ENCODE measurements at places on chromosomes 7 and 10. TPM values are rescaled to one million over a fixed set of nuclear protein-coding genes. Genes with fewer than 3 reads are reported as not detected.

LZTS2 gene
- total RNA-seq, result 93.3 TPM

CLEC2L gene
- total RNA-seq, result 0.70 TPM

LEP gene
- 0.70 TPM for total RNA-seq

CLRN3 gene
- 6.5 TPM for total RNA-seq

FAM25C gene
- total RNA-seq, result not detected

AKR1C4 gene
- not detected for total RNA-seq

STRIP2 gene
- total RNA-seq, result 4.6 TPM
